ENCODE measurements at places on chromosomes 1 and 21.
A peak's percentile ranks its signal among the peaks of the same experiment; 100 is the strongest.

GRCh38 chr21:23223882-23224281, 2225.7 kb downstream of the NCAM2 start:
- DNase-seq, result no peak

DNA sequence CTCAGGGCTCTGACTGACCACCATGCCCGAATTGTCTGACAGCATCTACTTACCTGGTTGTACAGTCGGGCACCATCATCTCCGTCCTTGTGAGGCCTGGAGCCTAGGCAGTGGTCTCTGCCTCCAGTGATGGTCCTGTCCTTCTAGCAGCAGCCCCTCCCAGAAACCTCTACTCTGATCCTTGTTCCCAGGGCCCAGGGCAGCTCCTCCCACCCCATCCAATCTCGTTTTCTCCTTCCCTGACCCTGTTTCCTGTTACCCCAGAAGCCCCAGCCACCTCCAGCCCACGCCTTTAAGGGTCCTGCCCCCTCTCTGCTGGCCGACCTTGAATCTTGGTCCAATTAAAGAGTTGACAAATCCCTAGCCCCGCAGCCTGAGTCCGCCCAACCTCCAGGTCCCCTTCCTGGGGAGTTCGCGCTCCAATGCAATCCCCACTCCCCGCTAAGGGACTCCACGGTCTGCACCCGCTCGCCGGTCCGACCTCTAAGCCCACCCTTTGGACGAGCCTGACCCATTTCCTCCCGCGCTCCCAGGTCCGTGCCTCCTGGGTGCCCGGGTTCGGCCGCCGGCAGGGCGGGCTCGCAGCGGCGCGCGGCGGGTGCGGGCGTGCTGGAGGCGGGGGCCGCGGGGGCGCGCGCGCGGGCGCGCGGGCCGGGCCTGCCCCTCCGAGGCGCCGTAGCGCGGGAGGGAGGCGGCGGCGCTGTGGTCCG, at the start of gene B4GALT2:
B4GALT2 (plus strand) TSS at position 660 of the 710 bp plus-strand sequence. CDS start 1,951 bp downstream, outside the sequence.
- peak; percentile 68 for DNase-seq

DNA sequence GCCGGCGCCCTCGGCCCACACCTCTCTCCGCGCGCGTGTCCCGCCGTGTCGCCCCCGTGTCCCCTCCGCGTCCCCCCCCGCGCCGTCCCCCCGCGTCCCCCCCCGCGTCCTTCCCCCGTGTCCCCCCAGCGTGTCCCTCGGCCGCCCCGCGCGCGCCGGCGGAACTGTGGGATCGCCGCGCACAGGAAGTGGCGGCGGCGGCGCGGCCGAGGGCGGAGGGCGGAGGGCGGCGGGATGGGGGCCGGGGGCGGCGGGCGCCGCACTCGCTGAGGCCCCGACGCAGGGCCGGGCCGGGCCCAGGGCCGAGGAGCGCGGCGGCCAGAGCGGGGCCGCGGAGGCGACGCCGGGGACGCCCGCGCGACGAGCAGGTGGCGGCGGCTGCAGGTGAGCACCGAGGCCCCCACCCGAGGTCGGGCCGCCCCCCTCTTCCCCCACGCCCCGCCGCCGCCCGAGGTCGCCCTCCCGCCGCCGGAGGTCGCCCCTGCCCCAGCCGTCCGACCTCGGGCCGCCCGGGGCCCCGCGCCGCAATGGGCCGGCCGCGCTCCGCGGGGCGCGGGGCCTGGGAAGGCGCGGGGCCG, at the start of gene AGPAT3:
AGPAT3 (plus strand) TSS at position 262 of the 578 bp plus-strand sequence. CDS start 94,459 bp downstream, outside the sequence.
- DNase-seq, result peak; percentile 65

DNA sequence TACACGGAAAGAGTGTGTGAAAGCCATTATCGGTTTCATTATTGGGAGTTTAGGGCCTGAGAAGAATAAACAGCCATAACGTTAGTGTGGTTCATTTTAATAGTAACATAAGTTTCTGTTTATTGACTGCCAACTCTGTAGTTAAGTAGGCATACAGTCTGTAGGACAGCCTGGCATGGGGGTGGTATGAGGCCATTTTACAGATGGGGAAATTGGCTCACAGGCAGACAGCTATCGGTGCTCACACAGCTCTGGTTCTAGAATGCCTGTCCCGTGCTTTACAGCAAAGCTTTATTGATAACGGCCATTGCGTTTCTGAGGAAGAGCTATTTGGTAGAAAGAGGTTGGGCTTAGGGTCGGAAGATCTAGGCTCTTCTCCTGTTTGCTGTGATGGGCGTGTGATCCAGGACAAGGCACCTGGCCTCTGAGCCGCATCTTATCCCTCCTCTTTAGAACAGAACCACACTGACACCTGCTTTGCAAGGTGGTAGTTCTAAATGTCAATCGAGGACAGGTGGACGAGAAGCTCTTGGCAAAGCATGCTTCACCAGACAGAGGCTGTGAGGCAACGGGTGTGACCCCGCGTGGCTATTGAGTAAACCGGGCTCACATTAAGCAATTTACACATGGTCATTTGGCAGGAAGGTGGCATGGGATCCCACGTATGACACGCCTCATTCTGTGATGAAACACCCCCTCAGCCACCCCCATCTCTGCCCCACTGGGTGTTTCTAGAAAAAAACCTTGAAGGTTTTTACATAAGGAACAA, 14.9 kb downstream of the ETS2 start:
- DNase-seq, result peak; percentile 64

DNA sequence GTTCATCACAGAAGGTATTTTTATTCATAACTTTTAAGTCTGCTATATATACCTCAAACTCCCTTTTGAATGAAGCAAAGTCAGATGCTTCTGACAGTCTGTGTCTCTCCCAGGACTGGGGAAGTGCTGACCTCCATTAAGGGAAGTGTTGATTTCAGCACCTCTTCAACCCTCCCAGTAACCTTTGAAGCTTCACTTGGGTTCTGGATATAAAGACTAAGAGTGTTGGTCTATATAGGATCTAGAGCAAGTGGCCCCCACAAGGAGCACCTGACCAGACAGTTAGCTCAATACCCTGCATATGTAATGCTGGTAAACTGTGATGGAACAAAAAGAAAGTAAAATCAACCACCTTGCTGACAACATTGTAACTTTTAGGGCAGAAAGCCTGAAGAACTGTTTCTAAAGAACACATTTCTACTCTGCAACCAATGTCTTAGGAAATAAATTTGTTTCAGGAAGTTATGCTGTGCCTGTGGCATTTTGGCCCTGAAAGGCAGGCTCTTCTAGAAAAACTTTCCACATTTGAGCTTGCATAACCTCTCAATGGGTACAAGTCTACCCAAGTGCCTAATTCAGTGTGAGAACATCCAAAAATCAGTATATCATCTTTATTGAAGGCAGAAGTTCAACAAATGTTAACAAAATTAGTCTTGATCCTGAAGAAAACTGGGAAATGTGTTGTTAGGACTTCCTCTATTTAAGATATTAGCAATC, 865 bp upstream of the PTPN22 start:
- peak; percentile 73 for DNase-seq

- no peak for DNase-seq
Observed at GRCh38 chr21:45979141-45979631, 2.4 kb upstream of the COL6A1 start.

DNA sequence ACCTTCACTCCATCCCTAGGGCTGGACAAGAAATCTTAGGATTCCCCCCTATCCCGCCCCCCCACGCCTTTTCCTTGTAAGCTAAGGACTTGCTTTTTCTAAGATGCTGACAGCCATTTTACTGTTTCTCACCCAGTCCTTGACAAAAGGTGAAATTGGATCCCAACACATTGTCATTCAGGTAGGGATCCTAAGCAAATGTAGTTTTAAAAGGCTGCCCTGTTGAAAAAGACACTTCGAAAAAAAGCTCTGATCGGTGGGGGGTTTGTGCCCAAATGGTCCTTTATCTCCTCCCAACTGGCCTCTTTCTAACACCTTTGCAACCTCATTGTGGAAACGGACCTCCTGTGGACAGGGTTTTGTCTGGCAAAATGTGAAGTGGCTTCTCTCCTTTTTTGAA, 2.9 kb downstream of the CACHD1 start:
- DNase-seq, result no peak

DNA sequence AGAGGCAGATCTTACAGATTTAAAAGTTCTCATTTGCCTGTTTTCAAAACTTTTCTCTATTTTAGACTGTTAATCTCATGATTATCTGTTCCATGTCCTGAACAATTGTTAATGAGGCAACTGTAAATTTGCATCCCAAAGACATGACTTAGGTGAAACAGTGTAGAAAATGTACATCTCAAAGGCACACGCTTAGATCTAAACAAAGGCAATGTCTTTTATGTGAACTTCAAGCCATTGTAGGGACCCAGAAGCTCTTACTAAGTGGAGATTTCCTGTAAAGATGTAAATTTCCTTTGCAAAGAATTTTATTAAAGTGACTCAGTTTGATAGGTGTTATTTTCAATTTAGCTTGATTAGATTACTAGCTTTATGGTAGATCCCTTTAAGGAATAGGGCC, 125.2 kb upstream of the F3 start:
- no peak for DNase-seq

GRCh38 chr21:44466996-44467858, 11.9 kb downstream of the LRRC3 start:
- DNase-seq, result no peak

- DNase-seq, result peak; percentile 34
Observed at GRCh38 chr1:204272505-204272904, 58.7 kb upstream of the GOLT1A start.

DNA sequence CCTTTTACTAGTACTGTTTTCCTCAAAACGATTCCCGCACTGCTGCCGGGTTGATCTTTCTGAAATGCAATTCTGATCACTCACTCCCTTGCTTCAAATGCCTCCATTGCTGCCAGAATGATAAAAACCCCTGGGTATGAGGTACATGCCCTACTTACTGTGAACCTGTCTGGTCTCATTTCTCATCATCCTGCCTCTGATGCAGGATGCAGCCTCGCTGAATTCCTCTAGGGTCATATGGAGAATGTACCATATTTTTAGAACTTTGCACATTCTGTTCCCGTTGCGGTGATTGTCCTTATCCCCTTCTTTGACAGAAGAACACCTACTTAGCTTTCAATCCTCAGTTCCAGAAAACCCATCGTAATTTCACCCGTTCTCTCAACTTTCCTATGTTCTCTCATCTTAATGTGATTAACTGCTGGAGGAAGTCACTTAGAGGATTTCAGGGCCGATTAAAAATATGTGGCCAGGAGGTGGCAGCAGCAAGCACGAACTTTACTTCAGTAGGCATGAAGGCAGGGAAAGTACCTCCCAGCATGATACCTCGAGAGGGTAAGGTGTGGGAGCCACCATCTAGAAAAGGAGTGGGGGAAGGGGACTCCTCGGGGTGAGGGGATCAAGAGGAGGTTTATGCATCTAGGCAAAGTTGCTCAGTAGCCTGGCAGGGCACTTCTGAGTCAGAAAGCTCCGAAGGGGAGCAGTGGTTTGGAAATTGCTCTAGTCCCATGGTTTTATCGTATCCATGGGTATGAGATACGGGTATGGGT, 361.5 kb upstream of the ZP4 start:
- peak; percentile 75 for DNase-seq

- peak; percentile 88 for DNase-seq
Observed at GRCh38 chr1:61082311-61083012, at the start of gene NFIA. TSS of gene NFIA (plus strand) at chr1:61082561.

DNA sequence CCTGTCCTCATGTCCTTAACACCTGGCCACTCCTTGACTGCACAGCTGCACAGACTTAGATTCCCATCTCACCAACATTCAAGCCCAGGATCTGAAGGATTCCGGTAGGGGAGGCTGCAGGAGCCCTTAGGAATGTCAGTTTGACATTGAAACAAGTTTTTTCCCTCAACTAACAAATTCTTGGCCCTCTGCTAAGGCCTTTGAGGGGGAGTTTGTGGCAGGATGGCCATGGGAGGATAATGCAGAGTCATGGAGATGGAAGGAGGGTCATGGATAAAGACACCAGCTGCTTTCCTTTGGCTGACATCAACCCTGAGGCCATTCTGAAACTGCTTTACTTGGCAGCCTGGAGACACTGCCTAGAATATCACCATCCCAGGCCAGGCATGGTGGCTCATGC, 63.4 kb upstream of the PPP2R5A start:
- no peak for DNase-seq

DNA sequence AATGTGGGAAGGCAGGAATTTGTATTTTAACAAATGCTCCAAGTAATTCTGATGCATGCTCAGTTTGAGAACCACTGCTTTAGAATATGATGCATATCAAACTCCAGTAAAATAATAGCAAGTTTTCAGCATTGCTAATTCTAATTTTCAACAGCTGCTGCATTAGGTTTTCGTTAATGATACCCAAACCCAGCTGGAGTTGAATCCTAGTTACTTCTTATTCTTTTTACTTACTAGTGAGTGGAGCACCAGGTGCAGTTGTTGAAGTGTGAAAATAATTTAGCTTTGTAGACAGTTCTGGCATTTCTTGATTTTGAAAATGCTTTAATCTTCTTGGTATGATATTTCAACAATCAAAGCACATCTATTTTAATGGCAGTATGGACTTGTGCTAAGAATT, 138.5 kb downstream of the HS2ST1 start:
- DNase-seq, result no peak

GRCh38 chr1:36605942-36606640, 123.4 kb upstream of the CSF3R start:
- DNase-seq, result no peak

GRCh38 chr1:19433719-19433998, 51.7 kb downstream of the CAPZB start:
- no peak for DNase-seq

DNA sequence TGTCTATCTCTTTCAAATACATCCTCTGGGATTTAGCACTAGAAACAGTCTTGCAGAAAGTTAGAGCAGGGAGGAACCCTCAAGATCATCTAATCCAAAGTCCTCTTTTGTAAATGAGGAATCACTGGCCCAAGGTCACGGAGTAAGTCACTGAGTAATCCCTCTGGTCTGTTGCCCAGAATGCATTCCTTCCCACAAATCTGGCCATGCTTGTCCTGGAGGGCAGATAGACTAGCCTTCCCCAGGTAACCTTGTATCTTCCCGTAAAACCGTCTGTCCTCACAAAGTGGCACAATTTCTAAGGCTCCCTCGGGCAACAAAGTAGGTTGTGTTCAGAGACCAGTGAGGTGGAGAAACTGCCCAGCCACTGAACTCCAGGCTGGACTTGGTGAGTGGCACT, 46.2 kb downstream of the DDR2 start:
- no peak for DNase-seq

- no peak for DNase-seq
Observed at GRCh38 chr1:204242920-204243319, 29.1 kb upstream of the GOLT1A start.

DNA sequence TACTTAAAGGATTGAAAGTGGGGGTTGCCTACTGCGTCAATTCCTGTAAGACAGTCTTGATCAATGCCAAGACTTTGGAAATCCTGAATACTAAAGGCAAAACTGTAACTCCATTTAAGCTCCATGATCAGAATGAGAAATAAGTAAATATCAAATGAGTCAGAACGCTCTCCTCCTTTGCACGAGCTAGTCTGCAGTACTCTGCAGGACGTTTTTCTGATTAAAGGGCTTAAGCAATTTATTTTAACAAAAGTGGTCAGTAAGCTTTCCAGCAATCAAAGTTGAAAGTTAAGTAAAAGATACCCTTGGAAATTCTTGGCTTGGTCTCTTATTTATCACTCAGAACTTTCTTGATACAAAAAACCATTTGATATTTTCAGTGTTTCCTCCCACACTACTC, 35.7 kb upstream of the ARHGAP29 start:
- no peak for DNase-seq
